ENCODE measurements at places on chromosomes 3 and 15. TPM values are rescaled to one million over a fixed set of nuclear protein-coding genes. Genes with fewer than 3 reads are reported as not detected.

Gene GOLGA8T
- not detected for total RNA-seq

Gene ZBTB11
- 34.0 TPM for total RNA-seq

- no peak for DNase-seq
- H3K27me3 ChIP-seq: peaks cover 2% of the 10 kb centered on the region
- H3K27ac ChIP-seq: no peak overlapping the region
- no peaks in the 10 kb centered on the region for H3K36me3 ChIP-seq
- H3K4me1 ChIP-seq: no peaks in the 10 kb centered on the region
Measured at GRCh38 chr3:130488288-130488687, 28.7 kb upstream of the COL6A6 start.

DNA sequence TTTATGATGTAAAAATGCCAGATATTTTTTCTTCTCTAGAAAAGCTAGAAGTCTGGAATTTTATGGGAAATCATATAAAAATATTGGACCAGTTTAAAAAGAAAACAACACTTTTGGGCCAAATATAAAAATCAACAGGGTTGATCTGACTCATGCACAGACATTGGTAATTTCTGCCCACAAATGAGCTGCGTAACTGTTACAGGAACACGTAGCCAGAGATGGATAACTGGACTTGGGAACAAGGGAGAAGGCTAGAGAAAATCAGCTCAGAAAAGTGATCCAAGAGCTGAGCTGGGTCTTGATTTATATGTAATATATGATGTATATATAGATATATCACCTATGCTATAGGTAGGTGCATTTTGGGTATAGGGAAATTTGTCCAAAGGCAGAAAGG, 36.8 kb upstream of the NAALADL2 start:
- no peak for DNase-seq
- no peak overlapping the region for H3K4me3 ChIP-seq
- no peaks in the 10 kb centered on the region for H3K36me3 ChIP-seq
- no peaks in the 10 kb centered on the region for H3K4me1 ChIP-seq
- H3K27ac ChIP-seq: no peak overlapping the region

DNA sequence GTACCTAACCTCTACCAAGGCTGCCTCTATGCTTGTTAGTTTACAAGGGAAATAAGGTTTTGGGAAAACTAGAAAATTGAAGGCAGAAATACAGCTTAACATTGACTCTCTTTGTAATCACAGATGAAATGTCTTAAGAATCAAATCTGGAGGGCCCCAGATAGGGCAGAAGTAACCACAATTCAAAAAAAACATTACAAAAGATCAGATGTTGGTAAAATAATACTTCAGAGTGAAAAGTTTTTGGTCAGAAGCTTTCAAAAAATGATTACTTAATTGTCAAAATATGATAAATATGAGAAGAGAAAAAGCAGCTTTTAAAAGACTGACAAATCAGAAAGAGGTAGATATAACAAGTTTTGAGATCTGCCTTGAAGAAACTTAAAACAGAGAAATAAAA, 425.1 kb upstream of the NECTIN3 start:
- no peaks in the 10 kb centered on the region for H3K36me3 ChIP-seq
- H3K27me3 ChIP-seq: no peaks in the 10 kb centered on the region
- no peak overlapping the region for H3K4me3 ChIP-seq
- no peak overlapping the region for H3K27ac ChIP-seq
